ENCODE measurements at places on chromosomes 2 and 18. TPM values are rescaled to one million over a fixed set of nuclear protein-coding genes. Genes with fewer than 3 reads are reported as not detected.

- no peak overlapping the region for H3K27ac ChIP-seq
- DNase-seq, result no peak
- peaks cover 2% of the 10 kb centered on the region for H3K27me3 ChIP-seq
- no peak overlapping the region for H3K4me3 ChIP-seq
- H3K36me3 ChIP-seq, result no peaks in the 10 kb centered on the region
Observed at GRCh38 chr2:176535467-176536113, 266.3 kb downstream of the MTX2 start.

DNA sequence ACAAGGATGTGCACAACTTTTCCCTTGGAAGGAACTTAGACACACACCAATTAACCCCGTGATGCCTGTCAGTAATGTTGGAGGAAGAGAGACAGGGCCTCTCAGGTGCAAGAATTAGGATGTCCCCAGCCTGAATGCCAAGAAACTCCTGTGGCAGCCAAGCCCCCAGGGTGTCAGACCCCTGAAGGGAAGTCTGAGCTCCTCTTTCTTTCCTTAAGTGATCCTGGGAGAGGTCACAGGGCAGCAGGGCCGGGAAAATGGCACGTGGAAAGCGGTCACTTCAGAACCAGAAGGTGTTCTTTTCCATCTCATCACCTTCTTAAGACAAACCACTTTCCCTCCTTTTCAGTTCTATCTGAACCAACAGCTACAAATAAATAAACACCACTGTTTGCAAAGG lies 185.9 kb downstream of the ANAPC1 start:
- H3K4me3 ChIP-seq, result no peak overlapping the region
- H3K4me1 ChIP-seq, result peaks cover 54% of the 10 kb centered on the region

The RMDN2 gene
- total RNA-seq, result 1.3 TPM

The CNRIP1 gene
- not detected for total RNA-seq
